ENCODE measurements at places on chromosomes 7 and 10.

DNA sequence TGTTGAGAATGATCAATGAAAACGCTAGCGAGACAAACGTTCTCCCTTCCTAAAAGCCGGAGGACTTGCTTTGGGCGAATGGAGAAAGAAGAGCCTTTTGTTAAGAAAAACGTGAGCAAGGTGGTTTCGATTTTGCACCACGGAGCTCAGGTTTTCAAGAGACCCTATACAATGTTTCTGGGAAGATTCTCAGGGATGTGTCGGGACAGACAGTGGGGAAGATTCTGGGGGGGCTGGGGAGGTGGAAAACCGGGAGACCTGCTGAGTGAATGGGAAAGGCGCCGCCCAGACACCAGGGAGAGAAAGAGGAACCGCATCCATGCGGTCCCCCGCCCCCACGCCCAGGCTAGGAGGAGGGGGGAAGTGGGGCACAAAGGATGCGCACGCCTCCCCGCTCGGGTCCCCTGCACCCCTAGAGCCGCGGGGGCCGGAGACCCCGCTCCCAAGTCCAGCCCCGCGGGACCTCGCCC lies 745 bp downstream of the YWHAG start:
- DNase-seq, result peak; percentile 79

DNA sequence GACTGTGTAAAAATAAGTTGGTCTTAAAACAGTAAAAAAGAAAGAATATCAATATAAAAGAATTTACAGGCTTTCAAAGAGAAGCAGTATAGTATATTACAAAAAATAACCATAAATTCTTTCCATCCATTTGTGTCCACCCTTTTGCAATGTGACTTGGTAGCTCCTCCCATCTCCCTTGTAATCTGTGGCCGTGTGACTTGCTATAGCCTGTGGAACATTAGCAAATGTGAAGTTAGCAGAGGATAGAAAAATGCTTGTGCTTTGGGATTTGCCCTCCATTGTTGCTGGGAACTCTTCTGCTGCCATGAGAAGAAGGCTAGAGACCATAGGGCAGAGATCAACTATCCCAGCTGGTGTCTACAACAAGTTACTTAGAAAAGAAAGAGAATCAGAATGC lies 30.2 kb downstream of the KLHL7 start:
- DNase-seq, result no peak

GRCh38 chr10:6101181-6101580 lies 12.3 kb downstream of the RBM17 start:
- DNase-seq, result no peak

DNA sequence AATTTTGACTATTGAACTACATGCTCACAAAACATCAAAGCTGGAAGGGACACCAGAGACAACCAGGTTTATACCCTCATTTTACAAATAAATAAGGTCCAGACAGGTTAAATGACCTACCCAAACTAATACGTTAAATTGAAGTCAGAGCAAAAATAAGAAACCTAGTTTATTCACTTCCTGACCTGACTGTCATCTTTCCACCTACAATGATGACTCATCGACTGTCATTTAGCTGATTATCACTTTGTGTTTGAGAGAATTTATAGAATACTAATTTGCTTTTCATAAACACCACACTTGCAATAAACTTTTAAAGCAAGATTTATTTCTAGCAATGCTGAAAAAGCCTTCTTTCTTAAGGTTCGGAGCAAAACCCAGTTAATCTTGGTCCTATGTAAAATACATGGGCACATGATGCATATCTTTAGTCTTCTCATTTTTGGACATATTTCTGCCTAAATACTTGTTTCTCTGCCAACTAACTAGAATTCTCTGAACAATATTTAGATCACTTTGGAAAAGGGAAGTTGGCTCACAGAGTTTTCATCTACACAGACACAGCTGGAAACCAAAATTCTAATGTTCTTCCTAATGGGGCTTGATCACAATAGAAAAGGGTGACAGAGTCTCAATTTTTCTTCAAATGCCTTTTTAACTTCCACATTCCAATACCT lies 16.7 kb upstream of the LRRN3 start:
- no peak for DNase-seq

DNA sequence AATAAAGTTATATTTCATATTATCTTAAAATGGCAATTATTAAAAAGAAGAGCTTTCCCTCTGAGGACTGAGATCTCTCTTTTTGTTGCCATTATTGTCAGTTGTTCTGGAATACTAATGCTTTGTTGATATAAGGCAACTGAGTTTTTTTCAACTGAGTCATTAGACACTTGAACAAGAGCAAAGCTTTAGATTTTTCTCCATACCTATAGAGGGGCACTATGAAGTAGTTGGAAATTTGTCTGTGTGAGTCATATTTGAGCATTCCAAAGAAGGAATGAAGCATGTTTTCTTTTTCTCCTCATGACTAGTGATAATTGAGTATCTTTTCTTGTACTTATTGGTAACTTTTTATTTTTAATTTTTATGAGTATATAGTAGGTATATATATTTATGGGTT lies 24.5 kb downstream of the RPA3 start:
- no peak for DNase-seq

DNA sequence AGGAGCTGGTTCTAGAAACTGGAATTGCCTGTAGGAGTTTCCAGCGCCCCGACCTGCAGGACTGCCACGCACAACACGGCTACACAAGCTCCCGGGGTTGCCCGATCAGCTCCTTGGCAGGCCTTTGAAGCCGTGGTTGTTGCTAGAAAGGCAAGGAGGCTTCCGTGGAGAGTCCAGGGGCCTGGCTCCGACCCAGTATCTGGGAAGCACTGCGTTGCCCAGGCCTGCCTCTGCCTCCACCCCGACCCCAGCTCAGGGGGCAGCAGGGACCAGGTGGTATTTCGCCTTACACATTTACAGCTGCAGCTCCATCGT lies 54.4 kb downstream of the PROSER2 start:
- no peak for DNase-seq

DNA sequence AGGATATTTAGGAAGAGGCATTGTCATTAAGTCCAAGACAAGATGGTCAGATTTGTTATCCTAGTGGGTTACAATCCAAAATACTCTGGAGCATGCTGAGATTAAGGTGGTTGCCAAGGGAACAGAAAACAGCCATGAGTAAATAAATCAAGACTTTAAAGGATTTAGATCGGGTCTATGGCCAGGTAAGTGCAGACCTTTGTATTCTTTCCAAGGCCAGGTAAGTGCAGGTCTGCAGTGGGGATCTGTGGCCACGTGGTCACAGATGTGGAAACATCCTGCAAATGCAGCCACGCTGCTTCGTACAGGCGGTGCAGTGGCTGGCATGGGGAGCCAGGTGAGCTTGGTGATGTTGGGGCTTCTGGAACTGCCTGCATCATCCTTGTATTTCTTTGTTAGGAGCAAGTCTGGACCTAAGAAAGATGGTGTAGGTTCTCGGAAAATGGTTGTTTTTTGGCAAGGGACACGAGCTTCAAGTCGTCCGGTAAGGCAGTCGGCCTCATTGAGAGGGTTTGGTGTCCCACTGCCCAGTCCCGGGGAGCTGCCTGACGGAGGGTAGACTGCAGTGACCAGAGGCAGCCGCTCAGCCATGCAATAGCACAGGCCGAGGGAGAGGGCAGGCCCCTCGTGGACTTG lies 21.8 kb downstream of the ZNF775 start:
- DNase-seq, result no peak

DNA sequence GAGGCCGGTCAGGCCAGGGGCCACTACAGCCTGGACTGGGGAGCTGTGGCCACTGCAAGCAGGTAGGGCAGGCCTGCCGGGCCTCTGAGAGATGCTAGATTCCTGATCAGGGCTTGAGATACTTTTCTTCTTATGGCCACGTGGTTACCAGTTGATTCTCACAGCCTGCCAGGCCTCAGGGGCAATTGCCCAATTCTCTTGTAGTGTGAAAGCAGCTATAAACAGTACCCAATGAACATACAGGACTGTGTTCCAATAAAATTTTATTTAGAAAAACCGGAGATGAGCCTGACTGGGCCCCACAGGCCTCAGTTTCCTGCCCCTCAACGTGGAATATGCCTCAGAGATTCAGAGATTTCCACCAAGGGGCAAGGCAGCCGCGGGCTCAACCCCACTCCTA lies 475.2 kb downstream of the TCERG1L start:
- DNase-seq, result no peak

DNA sequence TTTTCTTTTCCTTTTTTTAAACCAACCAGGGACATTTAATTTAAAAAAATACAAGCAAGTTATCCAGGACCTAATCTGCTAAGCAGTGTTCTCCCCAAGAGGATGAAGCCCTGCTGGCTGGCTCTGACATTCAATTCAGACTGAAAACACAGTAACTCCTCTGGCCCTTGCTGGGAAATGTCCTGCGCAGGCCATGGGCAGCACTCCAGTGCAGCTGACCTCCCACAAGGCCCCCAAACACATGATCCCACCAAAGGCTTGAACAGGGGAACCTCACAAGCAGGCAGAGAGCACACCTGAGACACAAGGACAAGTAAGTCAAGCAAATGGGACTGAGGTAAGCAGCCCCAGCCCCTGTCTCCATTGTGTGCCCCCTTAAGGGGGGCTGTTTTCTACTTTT lies 56.9 kb upstream of the FHIP2A start:
- no peak for DNase-seq

GRCh38 chr7:84291756-84292155 lies 97.2 kb upstream of the SEMA3A start:
- DNase-seq, result no peak

DNA sequence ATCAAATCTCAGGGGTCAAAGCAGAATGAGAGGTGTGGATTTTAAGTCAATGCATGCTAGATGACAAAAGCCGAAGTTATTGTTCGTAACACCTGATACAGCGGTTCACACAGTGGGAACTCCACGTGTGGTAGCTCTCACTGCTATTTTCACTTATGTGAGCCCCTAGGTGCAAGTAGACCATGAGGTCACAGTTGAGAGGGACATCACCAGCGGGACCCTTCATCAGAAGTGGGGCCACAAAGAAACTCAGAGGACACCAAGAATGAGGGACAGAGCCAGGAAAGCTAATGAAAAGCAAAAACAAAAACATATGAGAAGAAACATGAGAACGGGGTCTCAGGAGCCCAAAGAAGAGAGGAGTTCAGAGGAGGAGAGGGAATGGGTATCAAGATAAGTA lies 63.5 kb downstream of the ADAM12 start:
- no peak for DNase-seq

GRCh38 chr10:88337134-88337533 lies 246.0 kb downstream of the RNLS start:
- DNase-seq, result no peak

GRCh38 chr10:110995301-110995700 lies 75.9 kb downstream of the SHOC2 start:
- no peak for DNase-seq

DNA sequence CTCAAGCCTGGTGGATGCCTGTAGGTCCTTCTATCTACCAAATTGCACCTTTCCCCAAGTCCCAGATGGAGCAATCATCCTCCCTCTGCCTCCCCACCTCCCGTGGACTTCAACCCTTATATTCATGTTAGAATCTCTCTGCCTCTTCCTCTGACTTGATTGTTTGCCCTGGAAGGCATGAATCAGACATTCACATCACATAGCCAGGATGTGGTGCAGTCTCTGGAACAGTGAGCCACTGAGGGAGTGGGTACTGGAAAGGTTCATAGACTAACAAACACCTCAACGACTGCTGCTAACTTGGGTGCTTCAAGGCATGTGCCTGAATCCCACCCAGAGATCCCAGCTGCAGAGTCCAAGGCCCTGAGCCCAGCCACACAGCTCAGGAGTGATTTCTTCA lies 494.0 kb downstream of the TNS3 start:
- no peak for DNase-seq

GRCh38 chr7:142063551-142064442 lies 47.7 kb upstream of the MGAM2 start:
- no peak for DNase-seq

DNA sequence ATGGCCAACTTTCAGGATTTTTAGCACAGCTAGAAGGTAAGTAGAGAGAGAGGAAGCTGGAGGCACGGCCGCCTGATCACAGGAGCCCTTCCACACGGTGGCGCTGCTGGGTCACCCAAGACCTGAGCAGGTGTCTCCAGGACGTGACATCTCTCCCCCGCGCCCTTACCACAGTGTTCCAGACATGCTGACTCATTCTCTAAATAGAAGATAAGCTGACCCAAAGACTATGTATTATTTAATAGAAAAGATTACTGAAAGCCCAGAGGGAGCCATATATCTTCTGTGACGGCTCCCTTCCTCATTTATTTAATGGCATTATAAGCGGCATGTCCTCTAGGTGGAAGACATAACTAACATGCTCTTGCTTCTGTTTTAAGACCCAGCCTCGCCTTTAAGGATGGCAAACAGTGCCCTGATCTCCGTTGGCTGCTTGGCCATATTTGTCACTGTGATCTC lies 26.0 kb upstream of the MALSU1 start:
- peak; percentile 72 for DNase-seq

DNA sequence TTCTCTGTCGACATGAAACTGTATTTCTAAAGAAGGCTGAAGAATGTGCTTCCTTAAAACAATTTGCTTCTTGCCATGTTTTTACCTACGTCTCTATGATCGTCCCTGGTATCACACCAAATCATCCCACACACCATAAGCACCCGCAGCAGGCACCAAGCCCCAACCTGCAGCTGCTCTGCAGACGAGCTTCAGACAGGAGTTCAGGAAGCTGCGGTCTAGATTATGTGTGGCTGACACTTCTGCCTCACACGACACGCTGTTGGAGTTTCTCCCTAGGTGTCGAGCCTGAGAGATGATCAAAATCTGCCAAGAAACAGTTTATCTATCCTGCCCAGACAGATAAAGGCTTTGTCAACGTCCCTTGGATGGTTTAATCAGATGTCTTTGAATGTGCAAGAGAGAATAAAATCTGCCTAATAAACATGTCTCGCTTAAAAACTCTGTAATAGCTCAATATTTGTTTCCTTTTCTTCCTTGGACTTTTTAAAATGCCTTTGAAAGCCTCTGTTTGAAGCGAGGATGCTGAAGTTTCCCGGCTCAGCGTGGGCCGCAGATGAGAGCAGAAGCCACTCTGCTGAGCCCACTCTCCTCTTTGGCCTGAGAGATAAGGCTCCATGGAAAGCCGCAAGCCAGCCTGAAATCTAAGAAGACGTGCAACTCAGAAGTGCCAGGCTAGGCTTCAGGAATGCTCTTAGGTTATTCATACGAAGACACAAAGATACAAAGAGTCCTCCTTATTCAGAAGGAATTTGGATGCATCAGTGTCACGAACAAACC lies 158.3 kb upstream of the PFKP start:
- DNase-seq, result no peak

- no peak for DNase-seq
Measured at GRCh38 chr10:61110936-61111335, 167.0 kb upstream of the RHOBTB1 start.

- no peak for DNase-seq
Measured at GRCh38 chr10:50558371-50558770, 65.4 kb downstream of the SGMS1 start.

DNA sequence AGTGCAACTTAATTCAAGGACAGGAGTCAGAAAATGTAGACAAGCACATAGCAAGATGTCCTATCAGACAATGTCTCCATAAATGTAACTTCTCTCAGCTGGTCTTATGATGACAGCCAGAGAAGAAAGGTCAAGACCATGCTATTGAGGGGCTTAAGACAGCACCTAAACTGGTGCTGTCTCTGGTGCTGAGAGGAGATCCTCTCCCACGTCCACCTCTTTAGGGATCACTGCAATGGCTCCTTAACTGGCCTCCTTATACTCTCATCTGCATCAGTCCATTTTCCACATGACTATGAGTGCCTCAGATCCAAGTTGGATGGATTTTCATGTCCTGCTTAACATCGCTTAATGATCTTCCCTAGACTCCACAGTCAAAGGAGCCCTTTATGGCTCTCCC lies 210.6 kb downstream of the ARL4A start:
- DNase-seq, result no peak

- no peak for DNase-seq
Measured at GRCh38 chr10:30502266-30503060, 68.5 kb downstream of the MAP3K8 start.
